Stimulated activated CD8-positive, alpha-beta memory T cell treated with anti-CD3 and anti-CD28 coated beads, Interleukin-15, amount 100 ng/mL, for 4 hours (primary cell): ENCODE measurements at places on chromosomes 6 and 20.

- DNase-seq, result no peak
Observed at GRCh38 chr6:125013938-125014660, 51.9 kb downstream of the RNF217 start.

DNA sequence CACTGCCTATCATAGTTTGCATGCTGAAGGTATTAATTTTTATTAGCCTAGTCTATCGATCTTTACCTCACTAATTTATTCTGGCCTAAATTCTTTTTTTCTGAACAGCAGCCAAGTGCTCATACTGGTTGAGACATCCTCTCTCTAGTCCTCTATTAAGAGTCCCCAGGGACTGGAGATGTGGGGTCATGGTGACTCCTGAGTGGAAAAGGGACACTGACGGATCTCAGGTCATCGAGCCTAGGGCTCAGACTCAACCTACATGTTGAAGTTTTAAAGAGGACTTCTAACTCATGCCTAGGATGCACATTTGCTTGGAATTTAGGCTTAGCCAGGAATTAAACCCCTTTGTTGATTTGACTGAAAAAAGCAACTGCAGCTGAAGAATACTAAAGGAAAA is 378.1 kb downstream of the BTBD9 start:
- DNase-seq, result no peak

GRCh38 chr20:39894067-39894466 is 795.0 kb downstream of the MAFB start:
- no peak for DNase-seq

DNA sequence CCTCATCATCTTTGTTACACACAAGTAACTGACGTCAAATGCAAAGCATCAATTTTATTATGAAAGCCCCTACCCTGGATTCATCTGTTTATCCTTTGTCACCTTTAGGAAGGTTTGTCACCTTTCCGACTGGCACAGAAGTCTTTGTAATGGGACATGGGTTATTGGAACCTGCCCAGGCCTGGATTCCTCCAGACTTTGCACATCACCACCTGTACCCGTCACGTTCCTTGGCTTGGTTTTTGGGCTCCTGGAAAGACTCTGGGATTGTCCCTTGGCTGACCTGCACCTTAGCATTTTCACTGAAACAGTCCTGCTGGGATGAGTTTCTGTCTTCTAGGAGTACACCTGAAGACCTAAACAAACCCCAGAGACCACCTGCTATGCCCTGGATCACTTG is 15.4 kb upstream of the ARHGAP18 start:
- no peak for DNase-seq

DNA sequence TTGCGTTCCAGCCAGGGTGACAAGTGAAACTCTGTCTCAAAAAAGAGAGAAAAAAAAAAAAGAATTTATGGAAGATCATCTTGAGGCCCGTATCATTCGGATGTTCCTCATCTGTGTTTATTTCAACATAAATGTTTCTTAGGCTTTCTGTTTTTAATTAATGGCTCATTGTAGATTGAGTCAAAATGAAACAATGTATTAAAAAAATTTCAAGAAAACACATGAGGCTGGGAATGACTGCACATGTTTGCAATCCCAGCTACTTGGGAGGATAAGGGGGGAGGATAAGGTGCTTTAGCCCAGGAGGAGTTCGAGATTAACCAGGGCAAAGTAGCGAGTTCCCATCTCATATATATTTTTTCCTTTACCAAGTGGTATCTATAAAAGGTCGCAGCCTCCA is 47.3 kb downstream of the ITCH start:
- DNase-seq, result no peak

GRCh38 chr6:138724015-138724414 is 49.6 kb upstream of the CCDC28A start:
- no peak for DNase-seq

DNA sequence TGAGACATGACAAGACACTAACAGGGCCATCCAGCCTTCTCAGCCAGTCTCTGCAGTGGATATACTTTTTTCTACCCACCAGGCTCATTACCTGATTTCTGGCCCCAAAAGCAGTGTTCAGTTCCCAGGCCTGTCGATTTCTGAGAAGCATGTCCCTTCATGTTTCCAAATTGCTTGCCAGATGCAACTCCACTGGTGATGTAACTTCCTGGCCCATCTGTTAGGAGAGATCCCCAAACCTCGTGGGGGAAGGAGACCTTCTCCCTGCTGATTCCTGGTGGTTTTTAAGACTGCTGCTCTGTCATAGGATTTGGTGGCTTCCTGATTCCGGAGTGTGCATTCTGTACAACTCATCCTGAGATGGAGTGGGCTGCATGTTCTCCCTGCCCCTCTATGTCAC is 31.6 kb upstream of the MRPS10 start:
- DNase-seq, result no peak

DNA sequence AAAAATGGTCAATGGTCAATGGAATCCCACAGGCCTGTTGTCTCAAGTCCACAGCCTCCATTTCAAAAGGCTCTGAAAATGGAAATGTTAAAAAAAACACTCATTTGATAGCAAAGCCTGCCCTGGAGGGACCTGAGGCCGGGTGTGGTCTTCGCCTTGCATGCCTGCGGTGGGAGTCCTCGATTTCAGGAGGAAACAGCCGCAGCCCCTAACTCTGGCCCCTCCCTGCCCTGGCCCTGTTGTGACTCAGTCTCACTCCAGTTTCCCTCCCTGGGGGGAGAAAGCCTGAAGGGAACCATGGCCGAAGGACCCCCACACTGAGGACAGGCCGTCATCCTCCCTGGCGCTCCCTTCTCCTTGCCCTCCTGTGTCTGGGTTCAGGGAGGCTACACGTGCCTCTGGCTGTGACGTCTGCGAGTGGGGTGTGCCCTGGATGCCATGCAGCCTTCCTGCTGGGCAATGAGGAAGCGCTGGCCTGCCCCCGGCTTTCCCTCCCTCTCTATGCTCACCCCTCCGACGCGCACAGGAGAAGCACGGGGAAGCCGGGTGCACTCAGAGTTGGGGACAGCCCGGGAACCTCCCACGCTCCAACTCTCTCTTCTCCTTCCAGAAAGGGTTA is 9.2 kb downstream of the BHLHE23 start:
- no peak for DNase-seq

DNA sequence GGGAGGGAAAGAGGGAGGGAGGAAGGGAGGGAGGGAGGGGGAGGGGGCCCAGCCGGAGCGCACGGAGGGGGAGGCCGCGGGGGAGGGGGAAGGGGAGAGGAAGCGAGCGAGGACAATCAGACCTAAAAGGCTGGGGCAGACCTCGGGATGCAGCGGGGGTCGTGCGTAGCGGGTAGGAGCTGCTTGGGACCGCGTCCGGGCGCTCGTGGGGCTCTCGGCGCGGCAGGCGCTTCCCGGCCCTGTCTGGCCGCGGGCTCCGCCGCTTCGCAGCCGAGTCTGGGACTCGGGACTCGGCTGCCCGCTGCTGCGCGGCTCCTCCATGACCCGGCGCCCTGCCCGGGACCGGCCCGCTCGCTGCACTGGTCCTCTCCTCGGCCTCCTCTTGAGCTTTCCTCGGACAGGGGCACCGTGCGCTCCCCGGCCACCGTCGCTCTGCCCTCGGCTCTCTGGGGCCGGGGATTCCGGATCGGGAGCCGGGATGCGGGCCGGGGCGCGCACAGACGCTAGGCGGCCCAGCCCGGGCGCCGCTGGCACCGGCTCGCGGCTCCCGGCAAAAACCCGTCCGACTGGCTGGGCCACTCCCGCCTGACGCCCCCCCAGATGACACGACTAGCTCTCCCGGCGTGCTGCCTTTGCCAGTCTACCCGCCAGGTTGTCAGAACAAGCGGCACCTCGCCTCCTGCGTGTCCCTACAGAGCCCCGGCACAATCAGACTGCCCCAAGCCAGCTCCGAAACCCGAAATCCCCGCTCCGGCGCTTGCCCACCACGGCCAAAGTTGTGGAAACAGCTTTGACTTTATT is 2.2 kb downstream of the TFAP2A start:
- DNase-seq, result no peak

DNA sequence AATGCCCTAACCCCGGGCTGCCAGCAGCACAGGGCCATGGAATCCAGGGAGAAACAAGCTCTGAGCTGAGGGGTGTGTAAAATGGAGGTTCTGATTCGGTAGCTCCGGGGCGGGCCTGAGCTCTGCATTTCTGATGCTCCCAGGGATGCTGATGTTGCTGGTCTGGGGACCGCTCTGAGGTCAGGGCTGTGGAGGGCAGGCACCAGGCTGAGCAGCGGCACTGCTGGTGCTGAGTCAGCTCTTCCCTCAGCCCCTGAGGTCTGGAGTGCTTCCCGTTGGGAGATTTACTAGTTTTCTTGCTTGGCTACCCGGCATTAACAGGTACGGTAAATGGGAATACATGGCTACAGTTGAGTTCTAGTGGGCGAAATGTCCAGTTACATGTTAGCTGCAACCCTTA is 18.6 kb upstream of the CST3 start:
- no peak for DNase-seq

GRCh38 chr6:72890671-72891070 is 268.8 kb downstream of the KCNQ5 start:
- no peak for DNase-seq

DNA sequence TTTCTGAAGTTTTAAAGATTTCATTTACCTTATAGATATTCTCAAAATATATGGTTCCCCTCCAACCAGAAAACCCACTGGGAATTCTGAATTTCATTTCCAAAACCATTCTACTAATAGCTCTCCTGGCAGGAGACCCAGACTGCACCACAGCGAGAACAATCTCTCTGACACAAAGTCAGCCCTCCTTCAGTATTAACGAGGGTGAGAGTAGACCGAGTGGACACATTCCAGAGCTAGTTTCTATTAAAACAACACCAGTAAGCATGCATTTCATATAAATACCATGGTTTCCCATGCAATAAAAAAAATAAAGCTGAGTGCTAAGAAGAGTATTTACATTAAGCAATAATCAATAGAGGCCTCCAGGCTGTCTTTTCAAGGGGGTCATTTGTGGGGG is 899.6 kb upstream of the SLC35B3 start:
- DNase-seq, result no peak

DNA sequence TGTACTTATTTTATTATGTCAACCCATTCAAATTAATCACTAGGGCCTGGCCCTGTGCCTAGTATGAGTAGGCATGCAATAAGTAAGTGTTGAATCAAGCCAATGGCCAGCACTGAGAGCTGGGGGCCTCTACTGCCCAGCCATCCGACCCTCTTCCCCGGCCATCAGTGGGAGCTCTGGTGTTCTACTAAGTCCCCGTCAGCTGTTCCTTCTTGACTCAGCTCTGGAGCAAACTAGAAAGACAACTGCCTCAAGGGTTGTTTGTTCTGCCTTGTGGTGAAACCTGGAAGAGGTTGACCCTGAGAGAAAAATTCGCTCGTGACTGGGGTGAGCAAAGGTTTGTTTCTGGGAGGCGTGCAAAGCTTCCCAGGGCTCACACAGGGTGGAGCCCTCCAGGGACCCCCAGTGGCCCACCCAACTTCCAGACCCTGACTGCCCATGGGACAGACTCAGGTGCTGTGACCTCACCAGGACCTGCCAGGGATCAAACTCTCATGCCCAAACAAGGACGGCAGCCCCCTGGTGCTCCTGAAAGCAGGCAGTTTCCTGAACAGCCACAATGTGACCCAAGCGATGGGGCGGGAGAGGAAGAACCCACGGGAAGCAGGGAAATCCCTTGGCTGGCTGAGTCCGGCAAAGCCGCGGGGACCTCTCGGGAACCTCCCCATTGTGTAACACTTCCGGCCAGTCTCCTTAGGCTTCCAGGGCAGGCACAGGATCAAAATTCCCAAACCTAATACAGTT is 50.4 kb downstream of the BANF2 start:
- no peak for DNase-seq

DNA sequence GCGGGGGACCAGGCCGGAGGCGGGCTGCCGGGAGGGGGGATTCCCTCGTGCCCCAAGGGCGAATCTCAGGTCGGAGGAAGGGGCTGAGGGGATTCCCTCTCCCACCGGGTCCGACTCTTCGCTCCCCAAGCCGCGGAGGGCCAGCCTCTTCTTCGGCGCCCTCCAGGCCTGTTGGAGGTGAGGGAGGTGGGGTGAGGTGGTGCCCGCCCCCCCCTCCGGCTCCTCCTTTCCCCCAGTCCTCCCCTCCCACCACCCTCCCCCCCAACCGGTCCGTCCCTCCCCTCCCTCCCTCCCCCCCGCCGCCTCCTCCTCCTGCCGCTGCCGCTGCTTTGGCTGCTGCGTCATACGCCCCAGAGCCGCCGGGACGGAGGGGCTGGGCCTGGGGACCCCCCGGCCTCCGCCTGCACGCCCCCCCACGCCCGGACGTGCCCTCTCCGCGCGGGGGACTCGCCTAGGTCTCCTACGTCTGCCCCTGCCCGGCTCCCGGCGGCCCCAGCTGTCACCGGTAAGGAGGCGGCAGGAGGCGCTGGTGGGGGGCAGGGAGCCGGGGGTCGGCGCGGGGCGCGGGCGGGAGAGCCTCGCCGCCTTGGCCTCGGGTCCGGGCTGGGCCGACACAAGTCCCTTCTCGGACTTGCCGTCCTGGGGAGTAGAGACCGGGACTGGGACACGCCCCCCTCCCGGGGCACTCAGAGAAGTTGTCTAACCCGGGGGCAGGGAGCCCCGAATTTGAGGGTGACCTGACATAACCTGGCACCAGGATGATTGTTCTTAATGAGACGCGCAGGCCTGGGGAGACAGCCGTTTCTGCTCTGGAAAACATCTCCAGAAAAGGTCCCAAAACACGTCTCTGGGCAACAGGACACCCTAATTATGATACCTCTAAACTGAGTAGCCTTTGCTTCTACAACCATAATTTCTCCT is at the start of gene PHF1:
PHF1 (plus strand) TSS at position 304 of the 921 bp plus-strand sequence. CDS start 1,250 bp downstream, outside the sequence.
- no peak for DNase-seq

DNA sequence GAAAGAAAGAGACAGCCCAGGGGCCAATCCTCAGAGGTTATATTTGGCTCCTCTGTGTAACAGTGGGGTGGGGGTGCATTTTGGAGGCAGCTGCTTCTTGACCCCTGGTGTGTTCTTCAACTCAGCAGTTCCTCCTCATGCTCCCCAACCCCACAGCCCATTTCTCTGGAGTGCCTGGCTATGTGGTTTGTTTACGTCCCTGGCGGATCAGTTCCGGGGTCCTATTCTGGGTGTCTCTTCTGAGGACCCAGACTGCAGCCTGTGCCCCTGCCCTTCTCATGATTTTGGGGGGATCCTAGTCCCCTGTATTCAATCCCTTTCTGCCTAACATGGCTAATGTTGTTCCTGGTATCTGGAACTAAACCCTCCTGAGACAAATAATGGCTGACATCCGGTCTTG is 70.5 kb upstream of the SULF2 start:
- DNase-seq, result no peak

GRCh38 chr20:57998276-57998675 is 230.2 kb downstream of the ANKRD60 start:
- DNase-seq, result no peak

- DNase-seq, result no peak
Observed at GRCh38 chr6:105882828-105883227, 203.3 kb upstream of the PRDM1 start.

DNA sequence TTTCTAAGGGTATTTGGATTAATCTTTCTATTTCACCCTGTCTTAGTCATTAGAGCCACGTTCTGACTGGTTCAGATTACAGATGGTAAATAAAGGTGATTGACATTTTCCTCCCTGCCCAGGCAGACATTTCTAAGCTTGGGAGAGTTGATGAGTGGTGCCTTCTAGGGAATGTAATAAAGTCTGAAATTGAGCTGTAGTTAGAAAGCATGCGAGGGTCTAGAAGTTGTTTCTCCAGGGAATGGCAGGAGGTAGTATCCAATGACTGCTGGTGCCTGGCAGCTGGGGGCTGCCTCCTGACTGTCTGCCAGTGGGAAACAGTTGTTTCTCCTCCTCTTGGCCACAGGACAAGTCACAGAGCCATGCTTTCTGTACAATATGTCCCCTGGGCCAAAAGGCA is 14.6 kb downstream of the EDN3 start:
- DNase-seq, result no peak

GRCh38 chr6:6723921-6724538 is 135.5 kb downstream of the LY86 start:
- no peak for DNase-seq
